ENCODE measurements at places on chromosomes 1 and 21. TPM values are rescaled to one million over a fixed set of nuclear protein-coding genes. Genes with fewer than 3 reads are reported as not detected.

GRCh38 chr21:25790878-25791204 lies 56.1 kb downstream of the GABPA start:
- peak overlapping the region; percentile 41 for H3K27ac ChIP-seq
- peaks cover 1% of the 10 kb centered on the region for H3K27me3 ChIP-seq
- H3K4me3 ChIP-seq = no peak overlapping the region
- no peaks in the 10 kb centered on the region for H3K36me3 ChIP-seq
- no peak for DNase-seq

DNA sequence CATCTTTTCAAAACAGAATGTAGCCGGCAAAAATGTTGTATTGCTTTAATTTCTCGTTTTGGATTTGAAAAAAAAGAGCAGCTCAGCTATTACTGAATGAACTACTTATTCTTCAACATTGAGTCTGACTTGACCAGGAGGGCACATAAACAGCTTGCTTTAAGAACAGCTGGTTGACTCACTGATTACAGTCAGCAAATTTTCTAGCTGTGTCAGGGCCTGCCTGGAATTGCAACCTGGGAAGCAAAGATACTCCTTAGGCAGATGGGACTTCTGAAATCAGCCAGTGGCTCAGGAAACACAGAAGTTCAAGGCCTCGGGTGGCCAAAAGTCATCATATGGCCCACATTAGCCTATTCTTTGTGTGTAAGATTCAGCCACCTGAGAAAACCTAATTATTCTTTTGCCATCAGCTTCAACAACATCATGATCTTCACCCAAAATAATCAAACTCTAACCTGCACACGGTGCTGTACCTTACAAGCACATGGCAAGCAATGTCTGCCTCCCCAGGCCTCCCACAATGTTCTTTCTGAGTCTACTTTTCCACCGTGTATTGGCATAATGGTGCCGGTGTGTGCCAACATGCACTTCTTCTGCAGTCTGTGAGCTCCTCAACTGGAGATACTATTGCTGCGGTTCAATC lies 307.2 kb downstream of the HHIPL2 start:
- no peaks in the 10 kb centered on the region for H3K4me1 ChIP-seq
- DNase-seq = no peak
- no peaks in the 10 kb centered on the region for H3K27me3 ChIP-seq
- H3K36me3 ChIP-seq = no peaks in the 10 kb centered on the region

DNA sequence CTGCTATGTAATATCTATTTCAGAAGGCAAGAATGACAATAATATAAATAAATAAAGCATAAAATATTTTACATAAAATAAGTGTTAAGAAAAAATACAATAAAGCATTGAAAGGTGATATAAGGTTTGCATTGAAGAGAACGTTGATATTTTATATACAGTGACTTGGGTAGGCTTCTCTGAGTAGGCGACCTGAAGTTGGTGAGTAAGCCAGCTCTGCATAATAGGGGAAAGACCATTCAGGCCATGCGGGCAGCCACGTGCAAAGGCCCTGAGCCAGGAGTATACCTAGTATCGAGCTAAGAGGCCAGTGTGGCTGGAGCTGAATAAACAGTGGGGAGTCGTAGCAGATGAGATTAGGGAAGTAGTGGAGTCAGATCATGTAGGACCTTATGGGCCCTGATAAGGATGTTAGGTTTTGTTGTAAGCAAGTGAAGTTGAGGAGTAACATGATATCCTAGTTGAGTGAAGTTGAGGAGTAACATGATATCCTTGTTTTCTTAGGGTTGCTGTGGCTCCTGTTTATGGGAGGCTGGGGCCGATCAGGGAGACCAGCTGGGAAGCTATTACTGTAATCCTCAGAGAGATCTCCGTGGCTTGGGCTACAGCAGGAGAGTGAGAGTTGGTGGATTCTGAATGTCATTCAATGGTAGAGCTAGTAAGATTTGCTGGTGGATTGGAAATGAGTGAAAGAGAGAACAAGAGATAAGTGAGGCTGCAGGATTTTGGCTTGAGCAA lies 22.0 kb downstream of the KCNK1 start:
- peaks cover 9% of the 10 kb centered on the region for H3K36me3 ChIP-seq
- H3K27ac ChIP-seq = peak overlapping the region; percentile 7
- H3K4me1 ChIP-seq = peaks cover 10% of the 10 kb centered on the region
- H3K4me3 ChIP-seq = no peak overlapping the region
- no peak for DNase-seq

Gene MSH4
- 0.44 TPM for total RNA-seq
